ENCODE measurements at places on chromosomes 6 and 20.

- no peak for DNase-seq
Measured at GRCh38 chr6:134105940-134106339, 53.5 kb upstream of the SLC2A12 start.

DNA sequence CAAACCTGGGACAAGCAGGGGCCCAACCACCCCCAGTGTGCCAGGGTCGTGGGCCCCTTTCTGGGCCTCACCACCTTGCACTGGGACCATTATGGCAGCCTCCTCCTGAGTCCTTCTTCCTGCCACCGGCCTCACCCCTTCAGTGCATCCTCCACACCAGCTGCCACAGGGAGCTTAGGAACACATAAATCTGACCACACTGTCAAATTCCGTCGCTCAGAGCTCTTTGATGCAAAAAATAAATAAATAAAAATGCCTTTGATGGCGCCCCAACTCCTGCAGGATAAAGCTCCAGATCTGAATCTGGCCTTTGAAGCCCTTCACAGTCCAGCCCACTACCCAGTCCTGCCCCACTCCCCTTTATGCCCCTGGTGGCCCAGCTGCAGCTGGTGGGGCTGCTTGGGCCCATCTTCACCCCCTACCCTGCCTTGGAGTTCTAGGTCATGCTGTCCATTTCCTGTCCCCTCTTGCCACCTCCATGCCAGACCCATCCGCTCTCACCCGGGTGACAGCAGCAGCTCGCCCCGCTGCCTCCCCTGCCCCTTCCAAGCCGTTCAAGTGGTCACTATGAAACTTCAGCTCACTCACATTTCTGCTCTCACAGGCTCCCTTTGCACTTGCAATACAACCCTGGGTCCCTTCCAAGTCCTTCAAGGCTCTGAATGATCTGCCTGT, 16.0 kb downstream of the MYH7B start:
- no peak for DNase-seq

GRCh38 chr20:44886266-44886651, 754 bp downstream of the YWHAB start:
- no peak for DNase-seq

GRCh38 chr6:25498505-25498904, 153.5 kb upstream of the SCGN start:
- no peak for DNase-seq

- DNase-seq = no peak
Measured at GRCh38 chr6:2563635-2564034, 187.1 kb downstream of the MYLK4 start.

GRCh38 chr20:13102694-13103093, 93.9 kb downstream of the SPTLC3 start:
- DNase-seq = no peak

DNA sequence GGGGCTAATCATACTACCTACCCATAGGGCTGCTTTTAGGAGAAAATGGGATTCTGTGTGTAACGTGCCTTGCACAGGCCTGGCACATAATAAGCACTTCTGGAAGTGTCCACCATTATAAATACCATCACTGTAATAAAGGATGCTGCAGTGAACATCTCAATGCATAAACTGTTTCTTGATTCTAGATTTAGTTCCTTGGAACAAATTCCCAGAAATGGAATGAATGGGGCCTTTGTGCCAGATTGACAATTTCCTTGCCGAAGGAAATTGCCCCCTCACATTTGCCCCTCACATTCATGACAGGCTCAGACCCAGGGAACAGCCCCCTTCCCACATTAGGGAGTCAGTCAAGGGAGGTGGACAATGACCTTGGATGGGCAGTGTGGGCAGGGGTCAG, 29.2 kb downstream of the BPIFB4 start:
- DNase-seq = no peak

DNA sequence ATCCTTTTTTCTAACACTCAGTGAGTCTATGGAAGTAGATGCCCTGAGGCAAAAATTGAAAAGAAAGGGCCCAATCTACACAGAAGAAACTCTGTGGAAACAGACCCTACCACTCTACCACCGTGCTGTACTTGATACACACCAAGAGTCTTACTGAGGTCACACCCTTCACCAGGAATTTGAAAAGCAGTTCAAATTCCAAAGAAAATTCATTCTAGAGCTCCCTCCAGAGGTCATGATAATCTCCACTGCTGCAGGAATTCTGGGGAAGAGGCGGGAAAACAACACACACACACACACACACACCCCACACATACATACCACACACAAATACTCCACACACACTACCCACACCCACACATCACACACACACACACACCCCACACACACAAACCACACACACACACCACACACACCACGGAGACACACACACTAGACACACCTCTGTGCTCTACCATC, 336.8 kb downstream of the HDGFL1 start:
- no peak for DNase-seq

- no peak for DNase-seq
Measured at GRCh38 chr6:144804246-144804790, 519.2 kb downstream of the UTRN start.

- no peak for DNase-seq
Measured at GRCh38 chr20:62437927-62438326, 10.6 kb upstream of the RBBP8NL start.

GRCh38 chr6:38169977-38170526, 350.5 kb downstream of the ZFAND3 start:
- DNase-seq = no peak

- DNase-seq = no peak
Measured at GRCh38 chr6:138310821-138311220, 66.9 kb upstream of the SMIM28 start.

- no peak for DNase-seq
Measured at GRCh38 chr6:7911345-7911725, 747 bp upstream of the TXNDC5 start.

GRCh38 chr6:165845493-165845892, 182.5 kb upstream of the PDE10A start:
- no peak for DNase-seq

DNA sequence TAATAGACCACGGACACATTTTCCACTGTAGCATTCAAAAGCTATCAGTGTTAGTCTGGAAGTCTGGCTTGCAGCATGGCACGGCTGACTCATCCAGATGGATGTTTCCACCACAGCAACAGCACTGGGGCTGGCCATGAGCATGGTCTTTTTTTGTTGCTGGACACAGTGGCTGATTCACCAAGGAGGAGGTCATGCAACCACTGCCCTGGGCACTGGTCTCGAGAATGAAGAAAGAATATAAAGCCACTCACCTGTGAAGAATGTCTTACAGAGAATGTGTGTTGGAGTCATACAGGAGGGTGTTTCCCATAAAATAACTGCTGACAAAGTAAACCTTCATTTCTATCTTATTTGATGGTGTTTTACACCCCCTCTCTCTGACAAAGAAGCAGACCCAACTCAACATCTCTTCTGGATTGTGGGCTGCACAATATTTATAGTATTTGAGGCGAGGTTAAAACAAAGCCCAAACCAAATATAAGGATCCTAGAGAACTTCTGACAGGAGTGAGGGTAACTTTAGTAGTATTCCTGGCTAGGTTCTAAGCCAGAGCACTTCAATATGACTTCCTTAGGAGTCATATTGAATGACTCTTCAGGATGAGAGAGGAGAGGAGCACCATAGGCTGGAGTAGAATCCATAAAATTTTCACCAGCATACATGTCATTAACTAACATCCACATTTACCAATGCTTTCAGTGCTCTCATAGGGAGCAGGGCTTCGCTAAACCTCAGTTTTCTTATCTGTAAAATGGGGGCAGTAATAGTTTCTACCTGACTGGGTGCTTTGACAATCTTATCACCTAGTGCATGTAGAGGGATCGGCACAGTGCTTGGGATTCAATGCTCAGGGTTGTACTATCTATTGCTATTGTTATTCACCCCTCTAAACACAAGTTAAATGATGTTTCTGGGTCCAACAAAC, 121.4 kb downstream of the KIF13A start:
- DNase-seq = peak; percentile 92

DNA sequence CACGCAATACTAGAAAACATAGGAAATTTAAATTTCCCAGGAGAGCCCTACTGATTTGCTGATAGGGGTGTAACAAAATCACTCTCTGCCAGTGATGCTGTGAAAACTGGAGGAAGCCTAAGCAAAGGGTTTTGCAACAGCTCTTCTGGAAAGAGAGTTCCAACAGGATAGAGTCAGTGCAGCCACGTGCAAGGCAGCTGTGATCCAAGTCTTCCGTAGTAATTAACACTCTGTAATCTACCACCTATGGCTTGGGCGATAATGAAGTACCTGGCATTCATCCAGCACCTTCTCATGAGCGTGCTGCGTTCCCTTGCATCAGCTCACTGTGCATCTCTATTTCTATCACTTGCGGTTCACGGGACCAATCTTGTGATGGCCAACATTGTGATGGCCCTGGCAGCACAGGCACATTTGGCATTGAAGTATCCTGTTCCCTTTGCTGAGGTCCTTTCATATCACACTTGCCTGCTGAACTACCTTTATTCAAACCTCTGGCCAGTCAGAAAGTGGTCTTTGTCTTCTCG, 48.2 kb downstream of the IRF4 start:
- DNase-seq = no peak

- DNase-seq = no peak
Measured at GRCh38 chr6:87093199-87093598, 1.7 kb downstream of the CGA start.

DNA sequence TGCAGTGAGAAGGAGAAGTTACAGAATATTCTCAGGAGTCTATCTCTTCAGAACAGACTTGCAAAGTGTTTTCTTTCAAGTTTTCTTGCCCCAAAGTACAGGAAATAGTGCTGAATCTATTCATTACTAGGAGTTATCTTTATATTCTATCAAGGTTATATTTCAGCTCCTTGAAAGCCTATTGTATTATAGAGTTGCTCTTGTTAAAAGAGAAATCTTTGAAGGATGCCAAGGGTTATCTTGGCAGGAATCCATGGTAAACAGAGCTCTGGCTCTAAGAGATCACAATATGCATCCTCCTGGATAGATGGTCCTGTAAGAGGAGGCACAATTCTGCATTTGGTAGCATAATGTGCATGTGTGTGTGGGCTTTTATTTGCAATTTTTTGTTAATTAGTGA, 21.2 kb upstream of the SNRPB2 start:
- DNase-seq = no peak

DNA sequence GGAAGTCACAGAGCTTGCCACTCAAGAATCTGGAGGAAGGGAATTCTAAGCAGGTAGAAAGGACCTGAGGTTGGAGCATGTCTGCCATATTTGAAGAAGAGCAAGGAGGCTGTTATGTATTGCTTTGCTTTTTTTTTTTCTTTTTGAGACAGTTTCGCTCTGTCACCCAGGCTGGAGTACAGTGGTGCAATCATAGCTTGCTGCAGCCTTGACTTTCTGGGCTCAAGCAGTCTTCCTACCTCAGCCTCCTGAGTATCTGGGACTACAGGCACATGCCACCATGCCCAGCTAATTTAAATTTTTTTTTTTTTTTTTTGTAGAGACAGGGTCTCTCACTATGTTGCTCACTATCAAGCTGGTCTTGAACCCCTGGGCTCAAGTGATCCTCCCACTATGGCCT, 40.8 kb downstream of the ORC3 start:
- no peak for DNase-seq

- no peak for DNase-seq
Measured at GRCh38 chr6:169726963-169727362, 2.7 kb upstream of the PHF10 start.

- no peak for DNase-seq
Measured at GRCh38 chr20:35735826-35736470, 6.1 kb downstream of the RBM39 start.

GRCh38 chr6:4133941-4134838, 1.2 kb downstream of the ECI2 start:
- DNase-seq = no peak

DNA sequence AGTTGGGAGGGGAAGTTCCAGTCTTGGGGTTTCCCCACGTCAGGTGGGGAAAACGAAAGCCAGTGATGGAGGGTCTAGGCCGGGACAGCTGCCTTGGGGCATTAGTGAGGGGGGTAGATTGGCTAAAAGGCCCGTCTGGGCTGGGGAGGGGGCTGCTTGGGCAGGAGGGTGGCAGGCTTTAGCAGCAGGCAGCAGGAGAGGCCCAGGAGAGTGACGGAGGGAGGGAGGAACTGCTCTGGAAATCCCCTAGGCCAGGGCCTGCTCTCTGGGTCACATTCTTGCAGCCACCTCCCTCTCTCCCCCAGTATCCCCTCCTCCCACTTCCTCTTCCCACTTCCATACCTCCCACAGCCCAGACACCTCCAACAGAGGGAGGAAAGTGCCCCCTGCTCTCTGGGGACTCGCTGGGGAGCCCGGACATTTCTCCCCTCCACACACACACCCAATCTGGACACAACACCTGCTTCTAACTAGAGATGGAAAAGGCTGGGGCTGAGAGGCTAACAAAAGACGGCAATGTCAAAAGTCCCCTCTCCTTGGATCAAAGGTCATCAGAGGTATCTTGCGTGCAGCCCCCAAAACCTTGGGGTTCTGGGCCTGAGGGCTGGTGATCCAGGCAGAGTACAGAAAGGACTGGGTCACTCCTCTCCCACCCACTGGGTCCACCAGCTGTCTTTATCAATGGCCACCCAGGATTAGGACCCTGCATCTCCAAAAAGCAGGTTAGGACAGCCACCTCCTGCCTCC, 1.8 kb downstream of the NFKBIE start:
- DNase-seq = no peak
